ENCODE measurements at places on chromosomes 3 and 15. TPM values are rescaled to one million over a fixed set of nuclear protein-coding genes. Genes with fewer than 3 reads are reported as not detected.

Gene KLHL24
- 25.1 TPM for total RNA-seq

Gene RTP3
- total RNA-seq, result not detected

- H3K4me1 ChIP-seq, result no peaks in the 10 kb centered on the region
- no peak overlapping the region for H3K4me3 ChIP-seq
- DNase-seq, result no peak
- no peaks in the 10 kb centered on the region for H3K27me3 ChIP-seq
- peaks cover 3% of the 10 kb centered on the region for H3K36me3 ChIP-seq
- H3K27ac ChIP-seq, result no peak overlapping the region
Observed at GRCh38 chr3:130979117-130979516, 47.5 kb downstream of the ASTE1 start.

GRCh38 chr3:62574266-62574898 lies 201.0 kb upstream of the FEZF2 start:
- no peaks in the 10 kb centered on the region for H3K36me3 ChIP-seq
- no peak overlapping the region for H3K4me3 ChIP-seq
- H3K27ac ChIP-seq, result no peak overlapping the region
- no peak for DNase-seq
- H3K4me1 ChIP-seq, result no peaks in the 10 kb centered on the region
- no peaks in the 10 kb centered on the region for H3K27me3 ChIP-seq

Gene UACA
- 55.4 TPM for total RNA-seq

DNA sequence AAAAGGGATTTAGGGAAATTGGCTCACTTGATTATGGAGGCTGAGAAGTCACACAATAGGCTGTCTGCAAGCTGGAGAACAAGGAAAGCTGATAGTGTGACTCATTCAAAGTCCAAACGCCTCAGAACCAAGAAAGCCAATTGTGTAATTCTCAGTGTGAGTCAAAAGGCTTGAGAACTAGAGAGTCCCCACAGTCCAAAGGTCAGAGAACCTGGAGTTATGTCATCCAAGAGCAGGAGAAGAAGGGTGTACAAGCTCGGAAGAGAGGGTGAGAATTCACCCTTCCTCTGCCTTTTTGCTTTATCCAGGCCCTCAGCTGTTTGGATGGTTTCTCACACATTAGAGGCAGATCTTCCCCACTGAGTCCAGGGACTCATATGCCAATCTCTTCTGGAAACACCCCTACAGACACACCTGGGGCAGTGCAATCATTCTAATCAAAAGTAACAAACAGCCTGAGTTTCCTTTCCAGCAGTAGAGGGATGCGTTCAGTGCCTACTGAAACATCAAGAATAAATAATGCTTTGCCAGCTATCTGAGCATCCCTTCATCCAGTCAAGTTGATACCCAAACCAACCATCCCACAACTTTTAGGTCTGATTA lies 271.5 kb downstream of the SATB1 start:
- H3K4me3 ChIP-seq, result no peak overlapping the region
- no peak overlapping the region for H3K27ac ChIP-seq
- no peaks in the 10 kb centered on the region for H3K4me1 ChIP-seq
- peak; percentile 34 for DNase-seq
- H3K27me3 ChIP-seq, result no peaks in the 10 kb centered on the region

DNA sequence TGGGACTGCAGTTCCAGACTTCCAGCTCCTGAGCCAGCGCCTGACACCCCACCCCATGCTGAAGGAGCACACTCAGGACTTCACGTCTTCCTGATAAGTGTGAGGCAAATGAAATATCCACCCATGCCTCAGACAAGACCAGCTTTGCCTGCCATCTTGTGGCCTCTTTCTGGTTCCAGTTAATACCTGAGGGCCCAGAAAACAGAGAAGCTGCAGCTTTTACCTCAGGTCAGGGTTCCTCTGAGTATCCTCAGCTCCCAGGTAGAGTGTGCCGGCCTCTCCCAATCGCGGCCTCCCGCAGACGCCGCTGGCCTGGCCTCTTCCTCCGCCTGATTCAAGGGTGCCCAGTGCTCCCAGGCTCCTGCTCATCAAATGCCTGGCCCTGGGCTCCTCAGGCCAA lies 5.1 kb upstream of the KLHL6 start:
- no peak overlapping the region for H3K4me3 ChIP-seq
- no peaks in the 10 kb centered on the region for H3K27me3 ChIP-seq
- H3K27ac ChIP-seq, result no peak overlapping the region
- H3K4me1 ChIP-seq, result no peaks in the 10 kb centered on the region

Gene CYB561D2
- 46.2 TPM for total RNA-seq

Gene OPA1
- total RNA-seq, result 76.9 TPM

Gene ALG1L2
- not detected for total RNA-seq

Gene BFSP2
- total RNA-seq, result 0.64 TPM

Gene RETNLB
- total RNA-seq, result 97.9 TPM

- H3K4me3 ChIP-seq, result no peak overlapping the region
- no peaks in the 10 kb centered on the region for H3K4me1 ChIP-seq
- H3K36me3 ChIP-seq, result no peaks in the 10 kb centered on the region
- DNase-seq, result no peak
- H3K27me3 ChIP-seq, result no peaks in the 10 kb centered on the region
Observed at GRCh38 chr3:136366289-136366688, 116.1 kb downstream of the PCCB start.

GRCh38 chr3:3552761-3553160 lies 246.5 kb upstream of the LRRN1 start:
- H3K27ac ChIP-seq, result no peak overlapping the region
- no peak overlapping the region for H3K4me3 ChIP-seq
- DNase-seq, result no peak
- no peaks in the 10 kb centered on the region for H3K36me3 ChIP-seq
- no peaks in the 10 kb centered on the region for H3K27me3 ChIP-seq
- H3K4me1 ChIP-seq, result no peaks in the 10 kb centered on the region

Gene ARL14
- 44.1 TPM for total RNA-seq

DNA sequence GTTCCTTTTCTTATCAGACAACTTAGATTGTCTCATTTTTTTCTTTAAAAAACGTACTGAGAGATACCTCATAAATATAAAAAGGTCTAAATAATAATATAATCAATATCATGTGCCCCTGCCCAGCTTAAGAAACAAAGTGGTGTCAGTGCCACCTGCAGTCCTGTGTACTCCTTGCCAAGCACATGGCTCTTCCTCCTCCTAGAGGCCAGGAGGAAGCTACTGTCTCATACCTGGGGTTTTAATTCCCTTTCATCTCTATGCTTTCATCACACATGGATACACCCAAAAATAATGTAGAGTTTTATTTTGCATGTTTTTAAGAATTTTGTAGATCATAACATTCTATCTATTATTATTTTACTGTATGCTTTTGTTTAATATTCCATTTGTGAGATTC lies 98.6 kb upstream of the C15orf61 start:
- H3K27me3 ChIP-seq, result no peaks in the 10 kb centered on the region
- H3K36me3 ChIP-seq, result no peaks in the 10 kb centered on the region
- DNase-seq, result no peak
- no peak overlapping the region for H3K4me3 ChIP-seq
- no peaks in the 10 kb centered on the region for H3K4me1 ChIP-seq

- DNase-seq, result peak; percentile 23
- H3K27ac ChIP-seq, result no peak overlapping the region
- no peak overlapping the region for H3K4me3 ChIP-seq
- no peaks in the 10 kb centered on the region for H3K36me3 ChIP-seq
- peaks cover 8% of the 10 kb centered on the region for H3K4me1 ChIP-seq
Observed at GRCh38 chr15:74723754-74724334, 1.5 kb downstream of the CYP1A1 start.

GRCh38 chr3:193253986-193254660 lies 13.1 kb downstream of the PLAAT1 start:
- no peaks in the 10 kb centered on the region for H3K36me3 ChIP-seq
- H3K4me1 ChIP-seq, result no peaks in the 10 kb centered on the region
- H3K27me3 ChIP-seq, result no peaks in the 10 kb centered on the region
- H3K27ac ChIP-seq, result no peak overlapping the region
- no peak overlapping the region for H3K4me3 ChIP-seq

DNA sequence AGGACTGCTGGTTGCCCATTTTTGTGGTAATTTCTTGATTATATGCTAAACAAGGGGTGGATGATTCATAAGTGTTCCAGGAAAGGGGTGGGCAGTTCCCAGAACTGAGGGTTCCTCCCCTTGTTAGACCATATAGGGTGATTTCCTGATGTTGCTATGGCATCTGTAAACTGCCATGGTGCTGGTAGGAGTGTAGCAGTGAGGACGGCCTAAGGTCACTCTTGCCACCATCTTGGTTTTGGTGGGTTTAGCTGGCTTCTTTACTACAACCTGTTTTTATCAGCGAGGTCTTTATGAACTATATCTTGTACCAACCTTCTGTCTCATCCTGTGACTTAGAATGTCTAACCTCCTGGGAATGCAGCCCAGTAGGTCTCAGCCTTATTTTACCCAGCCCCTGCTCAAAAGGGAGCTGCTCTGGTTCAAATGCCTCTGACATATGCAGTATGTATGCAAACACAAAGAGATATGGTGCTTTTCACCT lies 46.2 kb downstream of the C3orf38 start:
- H3K4me3 ChIP-seq, result no peak overlapping the region
- H3K27ac ChIP-seq, result no peak overlapping the region
- no peaks in the 10 kb centered on the region for H3K36me3 ChIP-seq
- no peaks in the 10 kb centered on the region for H3K4me1 ChIP-seq

Gene MINAR1
- 0.35 TPM for total RNA-seq

Gene TMEM40
- total RNA-seq, result not detected

- no peak overlapping the region for H3K27ac ChIP-seq
- no peaks in the 10 kb centered on the region for H3K27me3 ChIP-seq
- DNase-seq, result no peak
- H3K4me3 ChIP-seq, result no peak overlapping the region
Observed at GRCh38 chr3:101954936-101955335, 105.6 kb downstream of the NFKBIZ start.

Measured in colonic mucosa (tissue), 4 donors.